ENCODE measurements at places on chromosomes 3 and 15. TPM values are rescaled to one million over a fixed set of nuclear protein-coding genes. Genes with fewer than 3 reads are reported as not detected.

Gene C3orf20
- not detected for total RNA-seq

Gene GOLGA6L9
- 17.5 TPM for total RNA-seq

Gene TEX55
- not detected for total RNA-seq

Gene INO80
- total RNA-seq: 20.4 TPM

Gene GATM
- 51.2 TPM for total RNA-seq

DNA sequence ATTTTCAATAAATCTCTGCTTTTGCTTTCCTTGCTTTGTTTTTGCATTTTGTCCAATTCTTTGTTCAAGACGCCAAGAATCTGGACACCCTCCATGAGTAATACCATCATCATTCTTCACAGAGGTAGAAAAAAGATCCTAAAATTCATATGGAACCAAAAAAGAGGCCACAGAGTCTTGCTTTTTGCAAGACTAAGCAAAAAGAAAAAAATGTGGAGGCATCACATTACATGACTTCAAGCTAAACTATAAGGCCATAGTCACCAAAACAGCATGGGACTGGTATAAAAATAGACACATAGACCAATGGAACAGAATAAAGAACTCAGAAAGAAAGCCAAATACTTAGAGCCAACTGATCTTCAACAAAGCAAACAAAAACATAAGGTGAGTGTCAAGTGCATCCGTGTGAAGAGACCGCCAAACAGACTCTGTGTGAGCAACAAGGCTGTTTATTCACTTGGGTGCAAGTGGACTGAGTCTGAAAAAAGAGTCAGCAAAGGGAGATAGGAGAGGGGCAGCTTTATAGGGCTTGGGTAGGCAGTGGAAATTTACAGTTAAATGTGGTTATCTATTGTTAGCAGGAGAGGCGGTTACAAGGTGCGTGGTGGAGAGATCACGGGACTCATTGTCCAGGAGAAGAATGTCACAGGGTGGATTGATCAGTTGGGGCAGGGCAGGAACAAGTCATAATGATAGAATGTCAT, 10.9 kb downstream of the STRIT1 start:
- DNase-seq: no peak

DNA sequence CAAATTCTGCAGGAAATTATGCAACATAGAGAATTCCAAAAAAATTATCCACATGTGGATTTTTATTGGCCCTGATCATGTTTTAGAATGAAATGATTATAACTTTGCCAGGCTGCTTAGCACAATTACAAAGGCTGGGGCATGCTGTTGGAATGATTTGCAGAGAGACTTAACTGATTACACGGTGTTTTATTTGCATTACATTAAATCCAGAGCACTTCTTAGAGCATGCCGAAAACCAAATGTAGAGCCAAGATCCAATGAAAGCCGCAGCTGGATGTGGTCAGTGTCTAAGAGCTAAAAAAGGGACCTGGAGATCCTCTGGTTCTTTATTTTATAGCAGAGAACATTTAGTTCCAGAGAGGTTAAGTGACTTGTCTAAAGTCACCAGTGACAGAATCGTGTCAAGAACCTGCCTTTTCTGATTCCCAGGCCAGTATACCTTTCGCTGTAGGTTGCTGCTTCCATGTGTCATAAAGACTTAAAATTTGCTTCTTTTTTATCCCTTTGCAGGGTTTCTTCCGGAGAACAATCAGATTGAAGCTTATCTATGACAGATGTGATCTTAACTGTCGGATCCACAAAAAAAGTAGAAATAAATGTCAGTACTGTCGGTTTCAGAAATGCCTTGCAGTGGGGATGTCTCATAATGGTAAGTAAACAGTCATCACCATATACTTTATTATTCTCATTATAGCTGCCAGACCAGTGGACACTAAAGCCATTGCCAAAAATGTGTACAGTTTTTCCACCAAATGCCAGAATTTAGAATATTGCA, 92.0 kb upstream of the TSEN2 start:
- no peak for DNase-seq

GRCh38 chr3:136631424-136631823, 120.8 kb downstream of the STAG1 start:
- no peak for DNase-seq

GRCh38 chr15:101526021-101526420, 36.5 kb upstream of the PCSK6 start:
- DNase-seq: no peak

DNA sequence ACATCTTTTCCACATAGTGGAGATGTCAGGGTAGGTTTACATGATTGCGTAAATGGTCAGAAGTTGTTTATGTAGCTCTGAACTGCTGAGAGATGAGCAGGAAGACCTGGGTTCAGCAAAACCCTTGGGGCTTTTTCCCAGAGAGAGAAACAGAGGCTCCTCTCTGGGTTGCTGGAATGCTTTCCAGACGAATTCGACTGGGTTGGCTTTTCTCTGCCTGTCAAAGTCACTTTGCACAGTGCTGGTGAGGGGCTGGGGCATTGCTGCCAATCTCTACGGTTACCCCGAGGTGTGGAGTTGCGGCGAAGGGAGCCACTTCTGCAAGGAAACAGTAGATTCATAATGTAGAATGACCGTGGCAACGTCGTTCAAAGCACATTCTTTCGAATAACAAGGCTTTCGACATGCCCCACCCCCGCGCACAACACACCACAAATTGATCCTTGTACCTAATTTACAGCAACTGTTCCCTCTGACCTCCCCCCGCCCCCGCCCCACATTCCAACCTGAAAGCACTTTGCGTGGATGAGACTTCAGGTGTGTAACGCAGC, 950 bp upstream of the CNTN4 start:
- DNase-seq: peak; percentile 18

Measured in glutamatergic neuron (in vitro differentiated cells).